ENCODE measurements at places on chromosomes 3 and 15. TPM values are rescaled to one million over a fixed set of nuclear protein-coding genes. Genes with fewer than 3 reads are reported as not detected.

DNA sequence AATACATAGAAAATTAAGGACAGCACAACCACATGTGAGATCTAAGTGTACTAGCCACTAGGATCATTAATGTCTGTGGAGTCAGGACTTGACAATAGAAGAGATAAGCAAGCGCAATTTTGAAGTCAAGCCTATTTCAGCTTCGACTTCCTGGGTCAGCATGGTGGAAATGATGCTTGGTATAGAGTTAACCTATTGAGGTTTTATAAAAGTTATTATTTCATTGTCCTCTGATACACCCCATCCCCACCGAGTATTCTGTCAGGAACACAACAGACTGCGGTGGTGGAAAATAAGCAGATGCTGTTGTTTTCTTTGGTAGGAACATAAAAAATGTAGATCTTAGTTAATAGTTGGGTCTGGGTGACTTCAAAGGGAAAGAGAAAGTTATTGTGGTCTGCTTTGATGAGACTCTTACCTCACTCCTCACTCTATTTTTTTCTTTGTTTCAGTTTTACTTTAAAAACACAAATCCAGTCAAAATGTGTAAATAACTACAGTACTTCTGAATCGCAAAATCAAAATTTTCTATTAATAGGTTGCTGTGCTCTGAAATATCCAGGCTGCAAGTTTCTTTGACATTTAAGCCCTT lies 82.1 kb downstream of the IL5RA start:
- DNase-seq, result no peak

- no peak for DNase-seq
Observed at GRCh38 chr3:13124631-13125030, 51.4 kb upstream of the IQSEC1 start.

GRCh38 chr15:58340176-58340575 lies 91.6 kb upstream of the LIPC start:
- no peak for DNase-seq

DNA sequence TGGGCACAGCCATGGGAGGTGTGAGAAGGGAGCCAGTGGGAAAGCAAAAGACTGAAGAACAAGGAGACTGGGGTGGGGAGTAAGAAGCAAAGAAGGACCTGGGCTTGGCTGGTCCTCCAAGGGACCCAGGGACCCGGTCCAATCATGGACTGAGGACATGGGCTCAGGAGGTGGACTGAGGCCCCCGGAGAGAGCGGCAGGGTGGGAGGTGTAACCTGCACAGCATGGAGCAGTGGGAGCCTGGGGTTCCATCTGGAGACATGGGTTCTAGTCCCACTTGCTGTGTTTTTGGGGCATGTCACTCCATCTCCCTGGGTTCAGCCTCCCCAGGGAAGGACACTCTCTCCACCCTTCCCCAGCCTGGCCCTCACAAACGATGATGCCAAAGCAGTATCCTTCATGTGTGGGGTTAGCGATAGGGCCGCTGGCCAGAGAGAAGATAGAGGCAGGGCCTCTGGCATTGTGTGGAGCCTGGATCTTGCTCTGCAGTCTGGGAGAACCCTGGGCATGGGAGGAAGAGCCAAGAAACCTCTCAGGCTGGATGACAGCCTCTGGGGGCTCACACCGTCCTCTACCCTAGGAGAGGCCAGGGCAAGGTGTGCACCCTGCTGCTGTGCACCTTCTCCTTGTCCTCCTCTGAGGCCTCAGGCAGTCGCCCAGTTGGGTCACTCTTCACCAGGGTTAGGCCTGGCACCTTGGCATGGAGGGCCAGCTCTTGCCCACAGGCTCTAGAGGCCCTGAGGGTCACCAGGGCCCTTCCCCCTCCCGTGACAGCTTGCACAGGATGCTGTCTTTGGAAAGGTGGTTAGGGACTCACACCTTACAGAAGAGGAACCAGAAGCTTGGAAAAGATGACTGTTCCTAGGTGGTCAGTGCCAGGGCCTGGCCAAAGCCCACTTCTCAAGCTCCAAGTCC lies 26.0 kb downstream of the FBXW12 start:
- DNase-seq, result no peak

GRCh38 chr3:123332124-123332641 lies 116.7 kb downstream of the ADCY5 start:
- DNase-seq, result no peak

DNA sequence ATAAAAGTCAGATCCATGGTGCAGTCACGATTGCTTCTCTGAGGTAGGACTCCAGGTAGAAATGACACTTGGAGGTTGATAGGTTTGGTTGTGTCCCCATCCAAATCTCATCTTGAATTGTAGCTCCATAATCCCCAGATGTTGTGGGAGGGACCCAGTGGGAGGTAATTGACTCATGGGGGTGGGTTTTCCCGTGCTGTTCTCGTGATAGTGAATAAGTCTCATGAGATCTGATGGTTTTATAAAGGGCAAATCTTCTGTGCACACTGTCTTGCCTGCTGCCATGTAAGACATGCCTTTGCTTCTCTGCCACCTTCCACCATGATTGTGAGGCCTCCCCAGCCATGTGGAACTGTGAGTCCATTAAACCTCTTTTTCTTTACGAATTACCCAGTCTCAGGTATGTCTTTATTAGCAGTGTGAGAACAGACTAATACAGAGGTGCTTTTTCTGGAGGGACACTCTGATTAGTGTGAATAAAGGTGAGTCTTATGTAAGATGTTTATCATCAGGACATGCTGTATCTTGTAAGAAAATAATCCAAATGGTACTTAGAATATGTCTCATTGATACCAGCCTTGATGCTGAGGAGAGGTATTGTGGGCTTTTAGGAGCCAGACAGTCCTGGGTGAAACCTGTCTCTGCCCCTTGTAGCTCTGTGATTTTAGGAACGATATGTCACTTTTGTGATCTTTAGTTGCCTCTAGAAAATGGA lies 43.0 kb downstream of the SLCO3A1 start:
- no peak for DNase-seq

DNA sequence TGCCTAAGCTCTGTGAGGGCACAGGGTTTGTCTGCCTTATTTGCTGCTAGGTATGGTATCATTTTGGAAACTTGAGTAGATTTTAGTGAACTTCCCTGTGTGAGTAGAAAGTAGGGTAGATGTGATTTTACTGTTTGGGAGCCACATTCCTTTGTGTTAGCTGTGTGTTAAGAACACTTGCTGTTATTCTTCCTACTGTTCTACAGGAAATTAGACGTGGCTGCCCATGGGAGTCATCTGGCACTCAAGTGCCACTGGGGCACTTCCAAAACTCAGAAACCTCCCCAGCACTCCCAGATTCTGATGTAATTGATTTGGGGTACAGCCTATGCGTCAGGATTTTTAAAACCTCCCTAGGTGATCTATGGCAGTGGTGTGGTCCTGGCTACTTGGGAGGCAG lies 369.9 kb upstream of the C2CD4B start:
- no peak for DNase-seq

DNA sequence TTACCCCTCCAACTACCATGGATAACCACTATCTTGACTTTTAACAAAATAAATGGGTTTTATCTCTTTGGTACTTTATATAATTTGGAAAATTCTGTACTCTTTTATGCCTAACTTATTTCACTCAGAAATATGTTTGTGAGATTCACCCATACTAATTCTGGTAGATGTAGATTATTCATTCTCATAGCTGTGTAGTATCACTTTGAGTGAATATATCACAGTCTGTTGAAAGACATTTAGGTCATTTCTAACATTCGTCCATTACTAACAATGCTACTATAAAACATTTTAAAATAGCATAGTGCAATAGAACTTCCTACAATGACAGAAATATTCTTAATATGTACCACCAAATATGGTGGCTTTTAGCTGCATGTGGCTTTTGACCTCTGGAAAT lies 542.4 kb downstream of the RBMS3 start:
- DNase-seq, result no peak

GRCh38 chr3:135944831-135945230 lies 20.7 kb upstream of the PPP2R3A start:
- DNase-seq, result no peak

- DNase-seq, result no peak
Observed at GRCh38 chr3:112101916-112102315, 15.7 kb downstream of the C3orf52 start.

DNA sequence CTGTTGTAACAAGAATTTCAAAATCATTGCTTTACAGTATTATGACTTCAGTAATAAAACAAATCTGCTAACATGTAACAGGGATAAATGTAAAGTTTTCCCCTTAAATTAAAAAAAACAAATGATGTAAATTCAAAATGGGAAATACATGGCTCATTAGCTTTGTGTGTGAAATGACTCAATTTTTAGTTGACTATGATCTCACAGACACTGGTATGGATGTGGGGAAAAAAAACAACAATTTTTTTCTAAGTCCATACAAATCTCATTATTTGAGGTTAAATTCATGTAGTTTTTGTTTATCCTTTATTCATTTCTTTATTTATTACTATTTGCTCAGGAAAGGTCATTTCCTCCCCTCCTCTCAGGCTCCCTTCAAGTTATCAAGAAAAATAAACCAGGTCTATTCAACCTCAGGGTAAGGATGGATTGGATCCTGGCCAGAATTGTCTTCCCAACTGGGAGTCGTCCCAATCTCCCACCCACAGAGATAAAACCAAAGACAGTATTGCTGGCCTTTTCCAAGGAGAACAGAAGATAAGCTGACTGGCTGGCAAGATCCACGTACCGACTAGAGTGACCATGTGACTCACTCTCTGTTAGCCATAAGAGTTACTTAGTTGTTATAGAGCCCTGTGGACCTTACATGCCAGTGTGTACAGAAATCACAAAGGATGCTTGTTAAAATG lies 373.3 kb downstream of the GAP43 start:
- no peak for DNase-seq

- DNase-seq, result no peak
Observed at GRCh38 chr3:5520237-5520636, 332.7 kb downstream of the EDEM1 start.

GRCh38 chr3:156303001-156303707 lies 182.8 kb downstream of the KCNAB1 start:
- no peak for DNase-seq

GRCh38 chr3:16600780-16601536 lies 4.3 kb downstream of the DAZL start:
- peak; percentile 72 for DNase-seq

DNA sequence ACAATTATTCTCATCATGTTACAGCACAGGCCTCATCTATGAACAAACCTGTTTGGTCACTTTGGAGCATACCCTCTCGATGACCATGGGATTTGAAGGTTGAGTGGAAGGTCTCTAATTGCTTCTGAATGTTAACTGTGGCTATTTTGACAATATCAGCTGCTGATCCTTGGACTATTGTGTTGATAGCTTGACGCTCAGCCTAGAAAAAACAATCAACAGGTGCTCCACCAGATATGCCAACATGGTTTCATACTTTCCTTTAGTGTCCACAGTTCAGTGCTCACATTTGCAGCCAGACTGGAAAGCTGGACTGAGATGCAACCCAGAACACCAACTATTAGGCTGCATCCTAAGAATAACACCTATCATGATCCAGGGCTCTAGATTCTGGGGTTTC lies 109.7 kb downstream of the POLQ start:
- no peak for DNase-seq

- no peak for DNase-seq
Observed at GRCh38 chr3:85737846-85738245, 779.1 kb downstream of the CADM2 start.

PRR20G gene
- not detected for total RNA-seq

HES1 gene
- total RNA-seq, result 19.7 TPM

CELF6 gene
- total RNA-seq, result 0.99 TPM

GLCE gene
- 12.8 TPM for total RNA-seq

MAGEL2 gene
- 0.19 TPM for total RNA-seq

INAFM2 gene
- 10.1 TPM for total RNA-seq

MAP1A gene
- total RNA-seq, result 12.7 TPM

CD80 gene
- total RNA-seq, result 6.2 TPM

All from thymus (tissue), 14 donors.